Activated effector memory CD4-positive, alpha-beta T cell treated with Interleukin-2 at 50 U/mL for 16 hours (primary cell): ENCODE measurements at places on chromosomes 2 and 18.

GRCh38 chr2:171972329-171972982 lies 27.3 kb upstream of the METAP1D start:
- DNase-seq: no peak

DNA sequence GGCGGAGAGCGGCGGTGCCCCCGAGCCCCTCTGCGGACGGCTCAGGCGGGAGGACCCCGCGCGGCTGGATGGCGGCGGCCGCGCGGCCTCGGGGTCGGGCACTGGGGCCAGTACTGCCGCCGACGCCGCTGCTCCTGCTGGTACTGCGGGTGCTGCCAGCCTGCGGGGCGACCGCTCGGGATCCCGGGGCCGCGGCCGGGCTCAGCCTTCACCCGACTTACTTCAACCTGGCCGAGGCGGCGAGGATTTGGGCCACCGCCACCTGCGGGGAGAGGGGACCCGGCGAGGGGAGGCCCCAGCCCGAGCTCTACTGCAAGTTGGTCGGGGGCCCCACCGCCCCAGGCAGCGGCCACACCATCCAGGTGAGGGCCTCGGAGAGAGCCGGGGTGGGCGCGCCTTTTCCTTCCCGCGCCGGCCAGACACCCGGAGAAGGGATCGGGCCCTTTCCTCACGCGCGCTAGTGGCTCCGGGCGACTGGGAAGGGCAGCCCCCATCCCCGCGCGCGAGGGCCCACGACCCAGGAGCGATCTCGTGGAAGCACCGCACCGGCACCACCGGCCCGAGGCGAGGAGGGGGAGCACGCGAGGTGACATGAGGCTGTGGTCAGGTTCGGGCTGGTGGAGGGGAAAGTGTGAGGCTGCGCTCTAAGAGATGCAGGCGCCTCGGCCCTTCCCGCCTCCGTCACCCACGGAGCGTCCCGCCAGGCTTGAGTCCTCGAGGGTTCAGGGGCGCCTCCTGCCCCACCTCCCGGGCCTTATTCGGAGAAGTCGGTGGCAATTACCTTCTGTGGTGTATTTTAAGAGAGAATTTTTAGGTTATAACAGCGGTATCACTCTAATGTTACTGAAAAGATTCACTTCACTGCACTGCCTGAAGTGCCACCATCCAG lies 607 bp downstream of the LAMA3 start:
- no peak for DNase-seq

DNA sequence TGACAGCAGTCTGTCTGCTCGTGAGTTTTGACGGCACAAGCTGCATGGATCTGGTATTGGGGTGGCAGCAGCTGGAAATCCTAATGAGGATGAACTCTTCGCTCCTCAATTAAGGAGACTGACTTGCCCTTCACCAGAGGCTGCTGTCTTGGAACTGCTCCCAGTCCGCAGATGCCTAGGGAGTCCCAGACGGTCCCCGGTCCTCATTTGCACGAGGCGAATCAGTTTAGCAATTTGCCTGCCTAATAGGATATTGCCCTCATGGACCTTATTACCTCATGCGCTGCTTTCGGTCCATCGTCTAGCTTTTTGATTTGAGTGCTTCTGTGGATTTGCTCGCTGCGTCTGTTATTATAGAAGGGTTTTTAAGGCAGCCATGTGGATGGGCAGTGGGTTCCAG lies 40.6 kb downstream of the ASAP2 start:
- no peak for DNase-seq

DNA sequence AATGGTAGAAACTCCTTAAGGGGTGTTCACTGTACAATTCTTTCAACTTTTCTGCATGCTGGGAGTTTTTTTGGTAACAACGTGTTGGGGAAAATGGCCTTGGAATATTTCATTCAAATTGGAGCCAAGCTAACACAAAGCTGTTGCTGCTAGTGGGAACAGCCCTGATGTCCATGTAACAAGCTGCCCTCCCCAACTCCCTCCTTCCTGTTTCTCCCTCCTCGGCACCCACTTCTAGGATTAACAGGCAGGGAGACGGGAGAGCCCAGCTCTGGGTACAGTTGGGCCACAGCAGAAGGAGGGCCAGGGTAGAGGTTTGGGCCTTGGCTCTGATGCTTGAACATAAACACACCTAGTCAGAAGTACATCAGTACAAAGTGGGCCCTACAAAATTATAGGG lies 9.4 kb upstream of the MOCOS start:
- DNase-seq: no peak

DNA sequence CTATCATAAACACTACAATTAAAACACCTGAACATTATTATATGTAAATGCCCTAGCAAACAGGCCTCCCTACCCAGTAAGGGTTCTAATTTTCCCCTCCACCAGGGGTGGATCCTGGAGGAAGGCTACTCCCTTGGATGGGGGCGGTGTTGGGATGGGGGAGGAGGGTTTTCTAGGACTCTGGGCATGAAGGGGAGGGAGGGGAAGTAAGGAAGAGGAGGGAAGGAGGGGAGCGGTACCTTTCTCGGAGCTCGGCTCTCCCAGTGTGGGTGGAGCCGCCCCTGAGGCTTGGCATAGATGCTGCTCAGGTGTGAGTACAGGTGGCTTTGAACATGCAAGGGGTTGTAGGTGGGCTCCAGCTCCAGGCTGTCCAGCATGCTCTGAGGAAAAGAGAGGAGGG lies 5.4 kb downstream of the DOK1 start:
- no peak for DNase-seq

- no peak for DNase-seq
These were observed 12.8 kb downstream of the TMEM127 start for GRCh38 chr2:96253006-96253405.

- DNase-seq: no peak
These were observed 222.8 kb downstream of the ARL4C start for GRCh38 chr2:234273887-234274584.

DNA sequence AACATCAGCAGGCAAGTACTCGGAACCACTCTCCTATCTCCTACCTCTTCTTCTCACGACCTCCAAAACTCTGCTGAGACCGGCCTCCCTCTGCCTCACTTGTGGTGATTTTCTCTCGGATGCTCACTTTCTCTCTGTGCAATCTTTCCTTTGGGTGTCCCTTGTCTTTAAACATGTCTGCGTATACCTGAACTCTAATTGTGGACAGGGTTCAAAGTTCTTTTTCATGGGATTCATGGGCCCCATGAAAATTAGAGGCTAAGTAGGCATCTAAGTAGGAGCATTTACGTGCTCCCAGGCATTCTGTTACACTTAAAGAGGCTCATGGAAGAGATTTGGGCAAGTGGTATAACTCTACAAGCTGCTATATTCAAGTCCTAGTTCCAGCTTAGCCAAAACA lies 2.1 kb upstream of the PPP1CB start:
- no peak for DNase-seq

- DNase-seq: no peak
These were observed 40.2 kb downstream of the PID1 start for GRCh38 chr2:229230911-229231310.

GRCh38 chr2:105611811-105612424 lies 132.8 kb upstream of the NCK2 start:
- DNase-seq: no peak

GRCh38 chr2:162261032-162261945 lies 18.0 kb upstream of the FAP start:
- no peak for DNase-seq

GRCh38 chr2:75705921-75706320 lies 4.8 kb downstream of the GCFC2 start:
- no peak for DNase-seq

- DNase-seq: no peak
These were observed 58.6 kb upstream of the VRK2 start for GRCh38 chr2:57987835-57988573.

DNA sequence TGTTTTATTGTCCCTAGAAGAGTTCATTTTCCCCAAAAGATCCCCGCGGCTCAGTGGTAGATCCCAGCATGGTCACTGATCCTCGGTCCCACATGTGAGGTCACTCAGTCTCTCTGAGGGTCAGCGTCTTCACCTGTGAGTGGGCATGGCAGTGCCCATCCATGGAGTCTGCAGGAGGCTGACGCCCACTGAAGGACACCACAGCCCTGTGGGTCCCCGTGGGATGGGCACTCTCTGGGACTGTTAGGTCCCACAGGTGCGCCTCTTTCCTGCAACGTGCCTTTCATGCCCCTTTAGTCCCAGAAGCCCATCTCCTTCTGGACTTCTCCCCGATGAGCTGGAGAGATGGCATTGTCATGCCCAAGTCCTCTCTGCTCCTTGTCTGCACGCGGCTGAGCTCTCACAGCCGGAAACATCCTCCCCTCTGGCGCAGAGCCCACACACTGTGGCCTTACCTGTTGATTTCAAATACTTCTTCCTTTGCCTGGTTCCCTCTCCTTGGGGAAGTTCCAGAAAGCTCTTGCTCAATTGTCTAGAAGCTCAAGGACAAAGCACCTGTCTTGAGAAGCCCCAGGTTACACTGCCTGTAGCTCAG lies 75.9 kb downstream of the PTGR3 start:
- DNase-seq: no peak

- DNase-seq: no peak
These were observed 17.3 kb upstream of the MALT1 start for GRCh38 chr18:58653814-58654509.

DNA sequence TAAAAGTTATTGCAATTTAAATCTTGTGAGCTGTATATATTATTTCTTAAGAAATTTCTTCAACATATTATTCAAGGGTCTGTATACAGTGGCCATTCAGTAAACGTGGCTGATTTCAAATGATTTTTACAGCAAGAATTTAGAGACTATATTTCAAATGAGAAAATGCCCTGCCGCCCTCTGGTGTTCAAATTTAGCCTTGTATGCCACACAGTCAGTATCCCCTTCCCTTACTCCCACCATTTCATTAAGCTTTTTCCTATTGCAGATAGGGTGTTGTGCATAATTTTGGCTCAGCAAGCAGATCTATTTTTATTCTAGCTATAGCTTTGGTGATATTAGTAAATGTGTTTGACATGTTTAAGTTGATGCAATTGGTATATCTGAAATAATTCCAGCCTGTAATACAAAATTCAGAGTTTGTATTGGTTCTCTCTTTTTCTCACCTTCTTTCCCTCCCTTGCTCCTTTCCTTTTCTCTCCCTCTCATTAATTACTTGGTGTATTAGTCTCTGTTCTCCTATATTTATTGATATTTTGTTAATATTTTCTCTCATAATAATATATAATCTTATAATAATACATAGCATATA lies 22.8 kb upstream of the SCN7A start:
- no peak for DNase-seq

DNA sequence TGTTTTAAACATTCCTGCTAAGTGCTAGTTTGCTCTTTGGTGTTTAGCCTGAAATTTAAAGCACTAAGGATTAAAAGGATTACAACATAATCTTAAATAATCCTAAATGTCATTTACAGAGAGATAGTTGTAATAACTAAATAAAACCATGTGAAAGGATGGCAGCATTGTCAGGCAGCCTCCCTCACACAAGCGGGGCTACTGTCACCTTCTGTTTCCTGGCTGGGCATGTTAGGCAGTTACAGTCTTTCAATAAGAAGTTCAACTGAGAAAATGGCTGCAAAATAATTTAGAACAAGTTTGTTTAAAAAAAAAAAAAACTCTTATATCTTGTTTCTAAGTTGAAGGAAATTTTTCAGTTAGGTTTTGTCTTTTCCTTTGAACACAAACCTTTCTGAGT lies 124.9 kb downstream of the ARHGAP15 start:
- no peak for DNase-seq

DNA sequence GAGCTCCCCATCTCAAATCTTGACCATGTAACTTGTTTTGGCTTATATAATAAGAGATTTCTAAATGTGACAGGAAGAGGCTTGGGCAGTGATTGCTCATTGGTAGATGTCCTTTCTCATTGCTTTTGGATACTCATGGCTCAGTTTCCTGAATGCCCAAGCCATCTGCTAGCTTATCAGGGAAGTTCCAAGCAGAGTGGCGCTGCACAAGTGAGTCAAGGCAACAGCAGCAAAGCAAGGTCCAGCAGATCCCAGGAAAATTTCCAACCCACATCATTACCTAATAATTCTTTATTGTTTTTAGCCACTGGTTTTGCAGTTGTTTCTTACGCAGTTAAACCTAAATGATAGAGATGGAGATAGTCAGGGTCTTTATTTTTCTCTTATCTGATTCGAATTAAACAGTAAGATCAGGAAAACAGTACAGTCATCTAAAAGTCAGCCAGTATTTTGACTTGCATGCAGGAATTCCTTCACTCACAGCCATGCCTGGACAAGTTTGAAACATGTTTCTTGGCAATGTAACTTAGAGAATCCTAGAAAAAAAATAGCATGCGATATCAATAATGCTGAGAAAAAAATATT lies 349.7 kb upstream of the TMEFF2 start:
- DNase-seq: no peak

- no peak for DNase-seq
These were observed 48.7 kb downstream of the DHRS9 start for GRCh38 chr2:169118060-169118459.

DNA sequence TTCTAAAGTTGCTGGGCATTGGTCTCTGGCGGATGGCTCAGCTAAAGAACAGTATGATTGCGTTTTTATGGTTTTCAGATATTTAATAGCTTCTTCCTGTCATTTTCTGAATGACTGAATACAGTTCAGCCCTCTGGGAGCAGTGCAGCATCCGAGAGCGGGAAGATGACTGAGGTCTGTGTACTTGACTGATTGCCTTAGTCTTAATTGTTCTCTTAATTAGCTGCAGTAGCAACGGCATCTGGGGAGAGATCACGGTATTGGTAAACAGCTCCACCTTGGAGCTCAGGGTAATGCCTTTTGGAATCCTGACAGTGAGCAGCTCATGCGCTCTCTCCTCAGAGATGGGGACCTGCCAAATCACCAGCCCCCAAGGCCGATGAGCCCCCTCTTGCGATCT lies 481.4 kb upstream of the SPRED2 start:
- no peak for DNase-seq

- no peak for DNase-seq
These were observed 96.8 kb upstream of the RPRM start for GRCh38 chr2:153575171-153575853.

GRCh38 chr18:13452388-13452811 lies 233.8 kb downstream of the LDLRAD4 start:
- no peak for DNase-seq

- DNase-seq: no peak
These were observed 15.9 kb upstream of the CHAC2 start for GRCh38 chr2:53751728-53752127.

- DNase-seq: no peak
These were observed 284.3 kb downstream of the GULP1 start for GRCh38 chr2:188576006-188576405.

GRCh38 chr18:74029161-74029560 lies 118.5 kb downstream of the FBXO15 start:
- no peak for DNase-seq

GRCh38 chr2:184304006-184304405 lies 294.3 kb upstream of the ZNF804A start:
- DNase-seq: no peak

DNA sequence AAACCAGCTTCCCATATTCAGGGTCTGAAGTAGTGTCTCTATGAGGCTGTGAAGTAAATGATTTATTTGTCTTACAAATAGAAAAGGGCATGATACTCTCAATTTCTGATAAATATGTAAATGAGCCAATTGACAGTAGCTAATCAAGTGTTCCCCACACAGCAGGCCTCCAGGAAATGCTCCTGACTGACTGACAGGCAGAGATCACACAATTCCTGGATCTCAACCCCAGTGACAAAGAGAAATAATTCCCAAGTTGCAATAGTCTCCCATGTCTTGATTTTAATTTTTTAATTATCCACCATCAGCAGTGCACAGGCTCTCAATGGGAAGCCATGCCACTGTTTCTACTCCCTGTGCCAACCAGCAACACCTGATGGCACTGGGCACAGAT lies 390.4 kb downstream of the SOX11 start:
- no peak for DNase-seq

GRCh38 chr2:50066873-50067272 lies 912.6 kb upstream of the FSHR start:
- DNase-seq: no peak
